ENCODE measurements at places on chromosomes 6 and 20.

- no peak for DNase-seq
These were observed 53.0 kb upstream of the SUPT3H start for GRCh38 chr6:45430590-45431202.

DNA sequence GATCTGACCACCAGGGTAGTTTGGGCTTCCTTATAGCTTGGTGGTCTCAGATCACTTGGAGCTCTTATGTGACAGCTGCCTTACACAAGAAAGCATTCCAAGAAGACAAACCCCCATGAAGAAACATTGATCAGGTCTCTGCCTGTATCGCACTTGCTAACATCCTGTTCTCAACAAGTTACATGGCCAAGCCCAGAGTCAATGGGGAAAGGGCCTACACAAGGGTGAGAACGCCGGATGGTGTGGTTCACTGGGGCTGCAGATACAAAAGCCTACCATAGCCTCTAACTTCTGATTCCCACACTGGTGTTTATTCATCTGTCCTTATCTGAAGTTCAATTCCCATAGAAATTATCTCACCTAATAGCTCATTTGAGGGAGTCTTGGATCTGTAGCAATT lies 235.5 kb downstream of the SYNDIG1 start:
- DNase-seq, result no peak

DNA sequence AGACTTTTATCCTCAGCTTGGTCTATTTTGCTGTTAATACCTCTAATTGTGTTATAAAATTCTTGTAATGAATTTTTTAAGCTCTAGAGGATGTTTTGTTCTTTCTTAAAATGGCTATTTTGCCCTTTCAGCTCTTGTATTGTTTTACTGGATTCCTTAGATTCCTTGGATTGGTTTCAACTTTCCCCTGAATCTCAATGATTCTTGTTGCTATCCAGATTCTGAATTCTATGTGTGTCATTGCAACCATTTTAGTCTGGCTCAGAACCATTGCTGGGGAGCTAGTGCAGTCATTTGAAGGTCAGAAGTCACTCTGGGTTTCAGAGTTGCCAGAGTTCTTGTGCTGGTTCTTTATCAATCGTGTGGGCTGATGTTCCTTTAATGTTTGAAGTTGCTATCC lies 37.1 kb downstream of the OTOR start:
- no peak for DNase-seq

DNA sequence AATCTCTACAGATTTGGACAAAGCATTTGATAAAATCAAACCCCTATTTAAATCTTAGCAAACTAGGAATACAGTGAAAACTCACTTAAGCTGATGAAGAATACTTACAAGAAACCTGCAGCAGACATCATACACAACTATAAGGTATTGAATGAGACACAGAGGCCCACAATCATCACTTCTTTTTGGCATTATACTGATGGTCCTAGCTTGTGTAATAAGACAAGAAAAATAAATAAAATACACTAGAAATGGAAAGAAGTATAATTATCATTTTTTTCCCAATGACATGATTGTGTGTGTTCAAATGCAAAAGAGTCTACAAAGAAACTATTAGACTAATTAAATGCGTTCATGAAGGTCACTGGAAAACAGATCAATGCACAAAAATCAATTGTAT lies 8.8 kb upstream of the OR2B6 start:
- no peak for DNase-seq

DNA sequence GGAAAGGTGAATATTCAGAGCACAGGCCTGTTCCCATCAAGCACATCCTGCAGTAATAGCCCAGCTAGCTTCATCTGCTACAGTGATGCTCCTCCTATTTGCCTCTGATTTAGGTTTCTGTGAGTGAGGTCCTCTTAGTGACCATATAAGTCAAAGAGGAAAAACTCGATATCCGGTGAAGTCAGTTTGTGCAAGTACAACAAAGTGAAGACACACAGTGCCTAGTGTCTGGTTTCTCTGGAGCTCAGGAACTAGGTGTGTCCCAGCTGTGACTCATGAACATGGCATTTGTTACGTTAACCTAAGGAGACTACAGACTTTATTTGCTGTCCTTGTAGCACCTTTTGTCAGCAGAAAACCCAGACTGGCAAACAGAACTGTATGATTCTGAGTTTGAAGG lies 33.9 kb downstream of the EDN1 start:
- no peak for DNase-seq

- no peak for DNase-seq
These were observed at the start of gene GPX5 for GRCh38 chr6:28525496-28526039. Gene GPX5, plus strand, starts transcription at chr6:28525881. Its CDS starts 133 bp downstream, at chr6:28526014.

DNA sequence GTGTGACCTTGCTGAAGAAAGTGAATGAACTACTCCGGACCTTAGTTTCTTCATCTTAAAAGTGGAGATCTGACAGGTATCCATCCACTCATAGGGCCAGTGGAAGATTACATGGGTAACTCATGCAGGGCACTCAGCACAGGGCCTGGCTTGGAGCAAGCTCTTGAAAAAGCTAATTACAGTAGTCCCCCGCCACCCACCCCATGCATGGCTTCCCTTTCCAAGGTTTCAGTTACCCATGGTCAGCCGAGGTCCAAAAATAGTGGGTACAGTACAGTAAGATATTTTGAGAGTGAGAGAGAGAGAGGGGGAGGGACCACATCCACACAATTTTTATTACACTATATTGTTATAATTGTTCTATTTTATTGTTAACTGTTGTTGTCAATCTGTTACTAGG lies 7.1 kb upstream of the PMEPA1 start:
- no peak for DNase-seq

DNA sequence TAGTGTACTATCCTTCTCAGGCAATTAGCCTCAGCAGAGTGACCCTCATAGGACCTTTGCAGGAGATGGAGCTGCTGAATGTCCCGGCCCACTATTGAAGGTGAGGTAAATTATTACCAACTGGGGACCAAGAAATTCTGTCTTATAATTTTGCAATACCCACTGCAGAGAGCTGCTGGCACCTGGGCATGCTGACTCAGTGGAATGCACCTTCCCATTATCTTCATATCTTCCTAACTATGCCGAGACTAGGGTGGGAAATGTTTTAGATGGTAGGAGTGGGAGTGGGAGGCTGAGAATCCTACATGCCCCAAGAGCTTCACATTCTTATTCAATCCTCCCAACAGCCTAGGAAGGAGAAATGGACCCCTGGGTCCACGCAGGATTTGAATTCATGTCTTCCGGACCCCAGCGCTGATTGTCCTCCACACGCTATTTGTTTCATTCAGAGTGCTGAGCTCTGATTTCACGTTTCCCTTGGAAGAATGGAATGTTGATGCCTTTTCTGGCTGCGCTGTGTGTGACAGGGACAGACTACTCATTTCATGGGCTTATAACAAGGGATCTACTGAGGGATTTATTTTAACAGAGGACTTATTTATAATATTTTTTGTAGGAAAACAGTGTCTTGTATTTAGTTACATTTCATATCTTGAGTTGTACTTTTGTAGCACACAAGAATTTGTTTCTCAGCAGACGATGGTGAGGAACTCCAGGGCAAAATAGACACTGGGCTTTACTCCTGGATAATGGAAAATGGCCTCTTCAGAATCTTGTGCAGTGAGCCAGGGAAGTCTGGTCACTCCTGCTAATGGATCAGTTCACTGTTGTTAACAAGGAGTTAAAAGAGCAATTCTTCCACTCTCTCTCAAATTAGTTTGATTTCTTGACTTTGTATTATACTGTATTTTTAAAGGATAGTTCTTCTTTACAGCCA lies 66.4 kb downstream of the FYN start:
- no peak for DNase-seq

GRCh38 chr6:111805511-111806164 lies 67.6 kb downstream of the FYN start:
- no peak for DNase-seq

- no peak for DNase-seq
These were observed 612.3 kb upstream of the ARID1B start for GRCh38 chr6:156164701-156165452.

DNA sequence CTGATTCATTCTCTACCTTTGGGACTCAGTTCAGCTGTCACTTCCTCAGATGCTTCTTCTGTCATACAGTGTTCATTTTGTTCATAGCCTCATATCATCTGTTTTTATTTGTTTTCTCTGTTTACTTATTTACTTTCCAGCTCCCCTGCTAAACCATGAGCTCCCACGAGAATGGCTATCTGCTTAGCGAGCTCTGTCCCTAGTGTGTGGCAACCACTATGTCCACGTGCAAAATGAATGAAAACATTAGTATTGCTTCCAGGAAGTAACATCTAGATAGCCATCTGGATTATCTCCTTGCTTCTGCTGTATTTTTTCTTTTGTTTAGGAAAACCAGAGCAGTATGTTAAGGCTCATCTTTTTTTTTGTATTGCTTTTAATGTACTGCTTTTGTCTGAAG lies 417.0 kb upstream of the SLC35B3 start:
- no peak for DNase-seq

DNA sequence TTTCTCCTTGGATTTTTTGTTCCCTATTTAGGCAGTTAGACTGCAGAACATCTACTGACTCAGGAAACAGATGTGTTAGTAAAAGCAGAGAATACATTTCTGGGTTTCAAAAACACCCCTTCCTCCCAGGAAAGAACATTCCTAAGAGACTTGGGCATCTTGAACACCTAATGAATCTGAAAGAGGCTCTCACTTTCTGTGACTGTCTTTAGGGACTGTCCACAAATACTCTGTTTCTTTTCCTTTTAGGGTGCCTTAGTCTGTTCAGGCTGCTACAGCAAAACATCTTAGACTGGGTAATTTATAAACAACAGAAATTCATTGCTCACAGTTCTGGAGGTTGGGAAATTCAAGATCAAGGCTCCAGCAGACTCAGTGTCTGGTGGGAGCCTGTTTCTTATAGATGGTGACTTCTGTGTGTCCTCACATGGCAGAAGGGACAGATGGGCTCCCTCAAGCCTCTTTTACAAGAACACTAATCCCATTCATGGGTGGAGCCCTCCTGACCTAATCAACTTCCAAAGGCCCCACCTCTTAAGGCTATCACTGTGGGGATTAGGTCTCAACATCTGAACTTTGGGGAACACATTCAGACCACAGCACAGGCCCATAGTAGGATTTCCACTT lies 19.4 kb upstream of the CCN5 start:
- DNase-seq, result no peak

DNA sequence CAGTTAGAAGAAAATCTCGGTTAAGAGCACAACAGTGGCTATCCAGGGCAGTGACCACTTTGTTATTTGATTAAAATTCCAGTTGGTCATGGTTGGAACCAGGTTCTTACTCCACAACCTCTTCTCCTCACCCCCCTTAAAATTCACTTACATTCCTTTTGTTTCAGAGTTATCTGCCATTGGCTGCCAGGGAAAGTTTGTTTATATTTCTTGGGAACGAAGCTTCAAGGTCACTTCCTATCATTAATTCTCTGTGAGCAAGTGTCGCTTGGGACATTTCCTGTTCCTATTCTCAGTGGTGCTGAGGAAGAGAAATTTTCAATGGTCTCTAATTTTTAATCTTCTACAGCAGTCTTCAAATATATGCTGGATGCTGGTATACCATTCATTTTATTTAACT lies 121.1 kb upstream of the COL21A1 start:
- no peak for DNase-seq

DNA sequence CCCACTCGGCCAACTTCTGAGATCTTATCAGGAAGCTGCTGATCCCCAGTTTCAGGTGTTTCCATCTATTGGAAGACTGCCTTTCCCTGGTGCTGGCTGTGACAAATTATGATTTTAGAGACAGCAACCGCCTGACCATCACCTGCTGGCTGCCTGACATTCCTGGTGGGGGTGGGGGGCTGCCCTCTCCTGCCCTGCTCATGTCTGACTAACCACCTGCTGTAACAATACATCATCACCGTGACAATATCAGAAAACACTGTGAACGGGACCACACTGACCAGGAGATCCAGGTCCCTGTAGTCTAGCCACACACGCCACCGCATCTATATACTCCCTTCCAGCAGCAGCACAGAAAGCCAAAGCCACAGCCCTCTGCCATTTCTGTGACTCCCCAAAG lies 537.5 kb downstream of the QKI start:
- no peak for DNase-seq

- no peak for DNase-seq
These were observed 92.2 kb downstream of the MCHR2 start for GRCh38 chr6:99901596-99902384.

GRCh38 chr6:136772685-136773472 lies 19.4 kb downstream of the MAP3K5 start:
- no peak for DNase-seq

- DNase-seq, result no peak
These were observed 68.4 kb downstream of the ATG5 start for GRCh38 chr6:106257195-106257594.
